GM12891 (cell line): ENCODE measurements at places on chromosomes 2 and 18.

DNA sequence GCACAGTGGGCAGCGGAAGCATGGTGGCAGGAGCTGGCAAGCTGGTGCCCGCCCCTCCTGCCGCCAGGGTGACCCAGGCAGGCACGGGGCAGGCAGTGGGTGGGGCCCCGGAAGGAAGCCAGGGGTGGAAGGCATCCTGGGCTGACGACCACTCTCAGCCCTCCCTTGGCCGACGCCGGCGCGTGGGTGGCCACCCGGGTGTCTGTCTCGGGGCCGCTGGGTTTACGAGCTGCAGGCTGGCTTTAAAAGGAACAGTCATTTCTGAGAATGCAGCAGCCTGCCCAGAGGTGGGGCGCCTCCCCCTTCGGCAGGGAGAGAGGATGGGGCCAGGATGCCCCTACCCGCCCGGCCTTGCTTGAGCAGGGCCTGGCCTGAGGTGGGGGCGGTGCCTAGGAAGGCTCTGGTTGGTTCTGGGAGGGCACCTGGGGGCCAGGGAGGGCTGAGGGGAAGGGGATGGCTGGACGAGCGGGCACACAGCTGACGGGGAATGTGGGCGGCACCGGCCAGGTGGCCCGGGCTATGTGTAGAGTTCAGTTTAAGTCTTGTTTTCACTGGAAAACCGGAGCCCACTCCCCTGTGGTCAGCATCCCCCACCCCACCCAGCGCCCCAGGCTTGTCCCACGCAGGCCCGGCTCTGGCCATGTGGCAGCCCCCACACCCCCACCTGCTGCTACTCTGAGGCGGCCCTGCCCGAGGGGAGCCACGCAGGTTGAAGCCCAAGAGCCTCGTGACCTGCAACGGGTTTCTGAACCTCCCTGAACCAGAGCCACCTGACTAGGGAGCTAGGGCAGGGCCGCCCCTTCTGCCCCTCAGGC lies 6.3 kb downstream of the BOK start:
- no peak for DNase-seq

DNA sequence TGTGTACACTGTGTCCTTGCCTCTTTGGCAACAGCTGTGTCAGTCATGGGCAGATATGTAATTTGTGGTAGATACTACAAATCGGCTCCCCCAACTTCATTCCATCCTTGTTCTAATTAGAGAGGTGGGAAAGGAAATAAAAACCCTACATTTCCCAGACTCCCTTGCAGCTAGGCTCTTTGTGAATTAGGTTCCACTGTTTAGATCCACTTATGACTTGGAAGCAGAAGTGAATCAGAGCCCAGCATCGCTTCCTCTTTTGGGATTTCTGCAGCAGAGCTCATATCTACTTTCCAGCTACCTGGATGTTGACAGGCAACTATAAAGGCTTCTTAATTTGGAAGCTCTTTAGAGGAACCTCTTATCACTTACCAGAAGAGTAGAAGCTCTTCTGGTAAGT lies 34.1 kb upstream of the NARS1 start:
- DNase-seq, result no peak

DNA sequence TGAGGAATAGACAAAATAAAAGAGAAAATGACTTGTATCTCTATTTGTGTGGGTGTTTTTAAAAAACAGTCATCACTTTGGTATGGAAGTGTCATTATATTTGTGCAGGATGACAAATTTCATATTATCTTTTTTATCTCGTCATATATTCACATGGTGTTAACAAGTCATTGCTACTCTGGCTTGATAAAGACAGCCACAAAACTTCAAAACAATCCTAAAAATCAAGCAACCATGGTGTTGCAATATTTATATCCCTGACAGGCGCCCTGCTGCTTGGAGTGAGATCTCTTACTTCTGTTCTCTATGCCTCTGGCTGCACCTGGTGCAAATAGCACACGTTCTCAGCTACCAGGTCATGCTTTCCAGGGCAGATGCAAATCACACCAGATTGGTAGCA lies 278.0 kb upstream of the EPHA4 start:
- no peak for DNase-seq

GRCh38 chr18:44090453-44090852 lies 590.2 kb upstream of the SETBP1 start:
- DNase-seq, result no peak

DNA sequence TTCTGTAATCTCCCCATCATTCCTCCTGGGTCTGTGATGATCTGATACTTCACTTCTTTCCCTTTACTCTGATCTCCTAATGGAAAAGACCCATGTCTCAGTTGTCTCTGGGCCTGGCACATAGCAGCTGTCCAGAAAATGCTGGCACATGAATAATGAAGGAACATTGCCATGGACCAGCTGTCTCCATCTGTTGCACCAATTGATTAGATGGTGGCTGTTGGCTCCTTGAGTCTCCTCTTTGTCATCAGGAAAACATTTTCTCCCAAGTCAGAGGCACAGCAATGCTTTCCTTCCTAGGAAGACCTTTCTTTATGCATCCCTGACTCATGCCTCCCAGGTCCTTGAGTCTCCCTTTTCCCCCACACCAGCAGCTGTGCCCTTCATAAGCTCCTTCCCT lies 286.2 kb upstream of the CXCR4 start:
- no peak for DNase-seq

GRCh38 chr18:44637210-44638033 lies 43.3 kb upstream of the SETBP1 start:
- DNase-seq, result no peak

DNA sequence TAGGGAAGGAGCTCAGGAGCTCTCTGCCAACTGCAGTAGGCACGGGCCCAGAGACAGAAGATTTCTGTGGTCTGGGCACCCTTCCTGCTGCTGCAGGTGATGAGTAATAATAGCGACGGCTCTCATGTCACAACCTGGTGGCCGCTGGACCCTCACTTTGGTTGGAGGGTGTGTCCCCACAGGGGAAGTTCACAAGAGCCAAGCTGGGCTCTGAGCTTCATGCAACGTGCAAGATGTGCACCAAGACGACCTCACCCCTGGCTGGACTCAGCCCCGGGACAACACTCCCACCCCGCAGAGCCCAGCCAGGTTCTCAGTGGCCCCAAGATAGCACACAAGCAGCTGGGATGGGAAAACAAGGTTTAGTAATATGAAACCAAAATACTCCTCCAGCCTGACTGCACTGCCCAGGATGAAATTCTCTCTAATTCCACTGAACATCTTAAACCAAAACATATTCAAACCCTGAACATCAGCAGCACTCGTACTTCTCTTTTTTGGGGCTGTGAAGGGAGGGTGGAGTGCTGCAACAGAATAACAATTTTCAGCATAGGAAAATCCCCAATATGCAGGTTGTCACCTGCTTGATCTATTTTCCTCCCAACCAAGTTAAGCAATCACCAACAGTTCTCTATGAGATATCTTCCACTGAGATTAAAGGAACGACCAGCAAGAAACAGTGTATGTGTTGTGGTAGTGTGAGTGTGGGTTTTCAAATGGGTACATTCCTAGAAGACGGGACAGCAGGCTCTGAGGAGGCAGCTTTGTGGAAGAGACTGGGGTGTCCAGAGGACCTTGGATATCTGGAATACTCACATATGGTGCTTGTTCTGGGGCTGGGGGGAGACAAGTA lies 26.5 kb downstream of the BCL2 start:
- DNase-seq, result no peak
